ENCODE measurements at places on chromosomes 7 and 10.
A peak's percentile ranks its signal among the peaks of the same experiment; 100 is the strongest.

DNA sequence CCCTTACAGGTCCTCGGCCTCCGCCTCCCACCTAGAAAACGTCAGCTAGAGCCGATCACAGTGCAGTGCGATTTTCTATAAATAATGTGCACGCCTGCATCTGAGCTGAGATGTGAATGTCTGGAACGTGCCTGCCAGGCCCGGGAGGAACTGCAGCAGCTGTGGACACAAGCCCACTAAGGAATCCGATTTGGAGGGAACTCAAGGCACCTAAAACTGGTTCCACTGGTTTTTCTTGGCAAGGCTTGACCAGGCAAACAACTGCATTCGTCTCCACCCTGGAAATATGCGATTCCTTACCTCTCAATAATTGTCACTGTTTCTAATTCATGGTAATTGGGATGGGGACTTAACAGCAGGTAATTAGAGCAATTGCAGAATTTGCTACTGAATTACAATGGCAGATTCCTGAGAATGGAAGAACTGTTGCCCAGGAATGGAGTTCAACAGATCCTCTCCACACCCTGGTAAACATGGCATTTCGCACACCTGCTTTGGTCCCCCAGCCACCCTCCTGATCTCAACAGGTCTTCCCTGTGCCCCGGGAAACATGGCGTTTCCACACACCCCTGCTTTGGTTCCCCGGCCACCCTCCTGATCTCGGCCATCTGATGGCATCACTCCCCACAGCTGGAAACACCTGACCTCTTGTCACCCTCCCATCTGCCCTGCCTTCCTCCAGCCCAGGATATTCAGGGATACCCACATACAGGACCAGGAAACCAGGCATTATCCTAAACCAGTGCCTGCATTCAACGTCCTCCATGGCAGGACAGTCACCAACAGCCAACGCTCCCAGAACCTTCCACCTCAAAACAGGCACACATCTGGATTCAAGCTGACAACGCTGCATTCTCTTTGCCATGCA is 76.0 kb downstream of the DIP2C start:
- no peak for DNase-seq

DNA sequence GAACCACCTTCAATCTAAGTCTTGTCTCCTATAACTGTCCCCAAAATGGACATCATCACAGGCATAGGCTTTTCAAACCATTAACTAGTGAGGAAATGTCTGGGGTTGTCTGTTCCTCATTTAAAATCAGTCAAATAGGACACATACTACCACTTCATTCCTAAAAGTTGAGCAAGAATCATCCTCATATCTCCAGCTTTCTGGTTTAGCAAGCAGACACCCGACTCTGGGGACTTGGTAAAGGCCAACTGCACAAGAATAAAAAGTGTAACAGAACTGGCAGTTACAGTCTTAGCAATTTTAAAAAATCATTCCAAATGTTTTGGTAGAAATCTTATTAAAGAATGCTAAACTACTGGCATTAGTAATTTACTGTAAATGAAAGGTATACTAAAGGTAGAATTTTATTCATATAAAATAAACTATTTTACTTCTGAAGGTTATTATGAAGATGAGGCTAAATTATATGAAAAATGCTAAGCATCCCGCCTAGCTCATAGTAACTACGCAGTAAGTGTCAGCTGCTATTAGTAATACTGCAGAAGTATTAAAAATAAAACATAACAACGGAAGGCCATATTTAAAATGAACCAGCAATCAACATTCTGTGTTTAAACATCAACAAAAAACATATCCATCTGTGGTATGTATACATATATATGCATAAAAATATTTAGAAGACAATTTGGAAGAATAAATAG is 60.8 kb downstream of the ZNF438 start:
- no peak for DNase-seq

- DNase-seq: no peak
Measured at GRCh38 chr10:124508070-124508667, 46.5 kb downstream of the LHPP start.

- DNase-seq: no peak
Measured at GRCh38 chr10:97490592-97490991, 7.6 kb downstream of the MMS19 start.

GRCh38 chr10:132693676-132694075 is 92.3 kb downstream of the NKX6-2 start:
- DNase-seq: no peak

- no peak for DNase-seq
Measured at GRCh38 chr10:18483516-18484186, 167.7 kb downstream of the NSUN6 start.

GRCh38 chr10:112570585-112570984 is 123.6 kb downstream of the VTI1A start:
- DNase-seq: no peak

- no peak for DNase-seq
Measured at GRCh38 chr10:13633689-13634088, 46.9 kb downstream of the PRPF18 start.

DNA sequence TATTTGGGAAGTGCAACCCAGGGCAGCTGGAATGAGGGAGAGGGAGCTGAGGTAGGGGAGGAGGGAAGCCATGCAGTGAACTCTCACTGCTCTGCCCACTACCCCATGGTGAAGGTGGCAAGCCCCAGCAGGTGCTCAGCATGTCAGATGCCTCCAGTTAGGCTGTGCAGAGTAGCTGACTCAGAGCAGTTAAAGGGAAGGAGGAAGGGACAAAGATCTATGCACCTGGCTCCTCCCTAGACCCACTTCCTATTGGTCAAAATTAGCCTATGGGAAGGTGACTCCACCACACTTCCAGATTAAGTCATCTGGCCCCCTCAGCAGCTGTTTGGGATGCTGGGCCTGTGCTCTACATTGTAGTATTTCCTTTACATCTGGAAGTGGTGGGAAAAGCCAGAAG is 125.7 kb upstream of the MTPN start:
- no peak for DNase-seq

DNA sequence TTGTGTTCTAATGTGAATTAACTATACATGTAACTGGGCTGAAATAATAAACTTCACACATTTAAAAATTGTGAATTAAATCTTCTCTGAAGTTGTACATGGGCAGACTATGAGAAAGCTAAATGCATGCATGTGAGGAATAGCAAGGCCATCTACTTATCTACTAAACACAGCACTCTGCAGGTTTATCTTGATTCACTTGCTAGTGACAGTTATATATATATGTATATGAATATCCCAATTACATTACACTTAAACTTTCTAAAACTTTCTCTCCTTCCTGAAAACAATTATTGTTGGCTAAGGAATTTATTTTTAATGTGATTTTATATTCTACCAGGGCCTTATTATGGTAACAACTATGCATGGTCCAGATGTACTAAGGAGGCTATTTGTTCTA is 5.1 kb upstream of the SP4 start:
- no peak for DNase-seq

DNA sequence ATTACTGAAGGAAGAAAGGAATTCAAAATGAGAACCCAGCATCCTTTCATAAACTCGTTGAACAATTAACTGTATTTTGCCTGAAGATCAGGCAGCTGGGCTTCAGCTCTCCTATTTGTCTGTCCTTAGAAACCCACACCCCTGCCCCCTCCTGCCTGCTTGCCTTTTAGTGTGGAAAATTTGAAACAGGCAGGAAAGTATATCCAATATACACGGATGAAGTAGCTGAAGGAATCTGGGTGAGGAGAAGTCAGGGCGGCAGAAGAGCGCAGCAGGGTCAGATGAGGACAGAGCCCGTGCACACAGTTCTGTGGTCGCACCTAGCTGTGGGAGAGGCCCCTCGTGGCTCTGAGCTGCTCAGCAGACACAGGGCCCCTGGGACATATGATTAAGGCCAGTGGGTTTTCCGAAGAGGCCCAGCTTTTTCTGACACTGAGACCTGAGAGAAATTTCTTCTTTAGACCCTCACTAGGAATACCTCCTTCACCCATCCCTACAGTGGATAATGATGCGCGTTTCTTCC is 87.9 kb downstream of the ACTR3B start:
- DNase-seq: no peak

GRCh38 chr10:43322331-43322730 is 49.1 kb upstream of the FXYD4 start:
- no peak for DNase-seq

GRCh38 chr7:118938845-118939244 is 714.3 kb downstream of the ANKRD7 start:
- no peak for DNase-seq

DNA sequence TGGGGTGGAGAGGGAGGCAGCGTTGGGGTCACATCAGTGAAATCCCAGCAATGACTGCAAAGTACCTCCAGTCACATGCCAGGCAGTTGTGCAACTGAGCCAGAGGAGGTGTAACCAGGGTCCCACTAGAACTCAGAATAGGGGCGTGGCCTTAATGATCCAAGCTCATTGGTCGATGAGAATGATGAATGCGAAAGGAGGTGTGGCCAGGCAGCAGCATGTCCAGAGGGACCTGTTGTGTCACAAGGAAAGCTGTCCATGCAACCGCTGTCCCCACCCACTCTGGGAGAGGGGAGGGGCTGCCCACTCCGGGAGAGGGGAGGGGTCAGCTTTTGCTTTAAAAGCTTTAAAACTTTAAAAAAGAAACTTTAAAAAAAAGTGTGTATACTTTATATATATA is 25.3 kb upstream of the MTPAP start:
- peak; percentile 78 for DNase-seq

- no peak for DNase-seq
Measured at GRCh38 chr10:91672021-91672608, 39.2 kb upstream of the PPP1R3C start.

DNA sequence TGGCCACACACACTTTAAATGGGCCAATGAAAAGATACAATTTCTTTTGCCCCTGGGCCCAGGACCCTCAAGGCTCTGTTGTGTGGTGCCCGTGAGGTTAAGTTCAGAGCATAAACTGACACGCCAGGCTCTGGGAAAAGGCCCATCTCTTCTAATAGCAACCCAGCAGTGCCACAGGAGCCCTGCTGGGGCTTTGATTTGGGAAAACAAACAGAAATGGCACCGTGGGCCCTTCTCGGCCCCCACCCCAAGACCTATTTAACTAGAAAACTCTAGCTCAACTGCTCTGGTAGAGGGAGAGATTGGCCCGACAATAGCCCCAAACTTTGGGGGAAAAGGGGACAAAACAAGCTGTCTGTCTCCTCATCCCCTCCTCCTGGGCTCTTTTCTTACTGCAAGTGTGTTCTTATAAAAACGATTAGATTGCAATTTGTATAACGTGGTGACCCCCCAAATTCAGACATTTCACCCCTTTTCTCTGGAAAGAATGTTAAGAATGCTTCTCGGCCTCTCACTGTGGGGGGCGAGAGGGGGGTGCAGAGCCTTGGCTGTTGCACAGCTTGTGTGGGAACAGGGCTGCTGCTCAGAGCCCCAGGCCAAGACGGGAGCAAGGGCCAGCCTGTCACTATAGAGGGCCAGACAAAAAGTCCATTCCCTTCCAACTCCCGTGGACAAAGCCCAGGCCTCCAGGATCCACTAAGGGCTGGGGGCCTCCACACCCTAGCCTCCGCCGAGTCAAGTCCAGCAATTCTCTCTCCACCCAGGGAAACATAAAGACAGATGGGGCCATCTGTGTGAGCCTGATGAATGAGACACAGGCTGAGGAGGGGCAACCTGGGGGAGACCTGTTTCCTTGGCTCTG is 26.8 kb downstream of the DPCD start:
- DNase-seq: no peak

DNA sequence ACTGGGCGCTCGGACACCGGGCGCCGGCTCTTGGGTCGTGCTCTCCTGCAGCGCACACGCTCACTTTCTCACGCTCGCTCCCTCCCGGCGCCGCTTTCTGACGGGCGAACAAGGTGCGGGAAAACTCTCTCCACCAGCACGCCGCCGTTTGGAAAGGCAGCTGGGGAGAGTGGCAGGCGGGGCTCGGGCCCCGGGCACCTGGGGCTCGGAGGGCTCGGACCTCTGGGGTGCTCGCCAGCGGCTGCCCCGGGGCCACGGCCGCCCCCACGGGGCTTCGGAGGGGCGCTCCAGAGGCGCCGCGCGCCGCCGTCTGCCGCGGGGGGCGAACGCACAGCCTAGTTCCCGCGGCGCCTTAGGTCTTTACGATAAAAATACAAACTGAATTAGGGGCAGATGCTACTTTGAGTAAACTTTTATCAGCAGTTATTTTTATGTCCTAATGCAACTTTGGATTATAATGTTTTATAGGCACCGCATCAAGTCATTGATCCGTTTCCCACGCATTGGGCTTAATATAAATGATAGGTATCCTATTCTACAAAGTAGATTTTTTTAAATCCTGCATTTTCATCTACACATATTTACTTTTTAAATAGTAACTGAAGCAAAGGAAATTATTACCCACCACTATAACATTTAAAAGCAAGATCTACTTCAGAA is 535 bp upstream of the EPC1 start:
- peak; percentile 52 for DNase-seq

- DNase-seq: peak; percentile 56
Measured at GRCh38 chr7:8260871-8261694, 884 bp downstream of the ICA1 start.

DNA sequence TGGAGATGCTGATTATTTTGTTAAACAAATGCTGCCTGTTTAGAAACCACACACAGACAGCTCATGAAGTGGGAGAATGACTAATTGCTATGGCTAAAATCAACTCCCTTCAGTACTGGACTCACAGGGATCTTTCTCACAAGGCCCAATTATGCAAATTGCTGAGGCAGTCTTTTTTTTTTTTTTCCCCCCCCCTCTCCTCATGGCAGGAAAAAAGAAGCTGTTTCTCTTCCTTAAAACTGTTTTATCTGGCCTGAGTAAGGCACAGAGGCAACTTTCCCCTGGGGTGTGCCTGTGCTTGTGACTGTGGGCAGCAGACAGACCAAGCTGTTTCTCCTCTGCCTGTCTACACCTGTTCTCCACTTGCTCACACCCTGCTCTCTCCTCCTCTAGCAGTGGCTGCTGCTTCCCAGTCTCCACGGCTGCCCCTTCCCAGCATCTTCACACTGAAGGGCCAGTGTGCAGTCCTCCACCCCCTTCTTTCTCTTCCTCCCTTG is 65.4 kb upstream of the STEAP1B start:
- DNase-seq: peak; percentile 50

DNA sequence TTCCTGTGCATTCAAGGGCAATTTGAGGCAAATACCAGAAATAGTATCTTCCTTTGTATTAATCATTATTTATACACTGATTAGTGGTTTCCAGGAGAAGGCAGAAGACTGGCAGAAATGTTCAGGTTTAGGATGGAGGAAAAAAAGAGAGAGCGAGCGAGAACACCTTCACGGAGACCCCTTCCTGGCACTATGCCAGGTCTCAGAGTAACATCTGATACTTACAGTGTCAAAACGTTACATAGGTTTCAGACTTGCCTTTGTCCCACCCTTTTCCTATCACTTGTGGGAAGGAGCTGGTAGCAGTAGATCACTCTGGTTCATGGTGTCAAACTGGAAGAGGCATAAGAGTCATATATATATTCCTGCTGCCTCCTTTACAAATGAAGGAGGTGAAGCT is 652 bp downstream of the OR2A12 start:
- DNase-seq: no peak

GRCh38 chr7:27602766-27603165 is 59.9 kb downstream of the HIBADH start:
- no peak for DNase-seq

DNA sequence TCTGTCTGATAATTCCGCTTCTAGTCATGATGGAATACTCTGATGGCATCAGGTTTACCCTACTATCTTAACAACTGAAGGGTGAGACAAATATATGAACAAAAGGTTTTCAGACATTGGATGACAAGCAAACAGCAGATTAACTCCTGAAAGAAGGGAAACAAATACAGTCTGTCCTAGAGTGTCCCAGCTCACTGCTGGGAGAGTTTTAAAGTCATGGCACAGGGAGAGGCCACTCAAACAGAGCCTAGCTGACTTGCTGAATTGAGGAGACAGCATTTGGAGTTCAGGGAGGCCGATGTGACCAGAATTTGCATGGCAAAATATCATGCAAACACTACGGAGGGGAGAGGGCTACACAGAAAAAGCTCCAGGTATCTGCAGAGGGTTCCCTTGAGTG is 73.1 kb downstream of the MDH2 start:
- no peak for DNase-seq
